ENCODE measurements at places on chromosomes 7 and 10.

DNA sequence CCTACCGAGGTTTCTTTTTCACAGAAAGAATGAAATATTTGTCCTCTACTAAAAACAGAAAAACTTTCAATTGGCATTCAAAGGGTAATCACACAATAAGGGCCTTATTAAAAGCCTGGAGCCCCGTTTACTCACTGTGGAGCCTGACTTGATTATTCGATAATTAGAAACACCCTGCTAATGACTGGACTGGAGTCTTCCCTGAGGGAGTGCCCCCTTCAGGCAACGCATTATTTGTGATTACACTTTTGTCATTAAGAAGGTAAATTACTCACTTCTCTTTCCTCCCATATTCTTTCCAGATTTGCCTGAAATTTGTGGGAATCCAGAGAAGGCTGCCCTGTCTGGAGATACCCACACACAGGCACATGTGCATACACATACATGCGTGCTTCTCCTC, 444.2 kb upstream of the NPVF start:
- DNase-seq: no peak

GRCh38 chr7:107212725-107213124, 43.9 kb downstream of the HBP1 start:
- no peak for DNase-seq

- no peak for DNase-seq
Measured at GRCh38 chr10:69838853-69839252, 37.1 kb downstream of the COL13A1 start.

GRCh38 chr10:44402465-44403195, 17.7 kb upstream of the CXCL12 start:
- no peak for DNase-seq

- DNase-seq: no peak
Measured at GRCh38 chr7:132965951-132966350, 115.9 kb downstream of the CHCHD3 start.

- no peak for DNase-seq
Measured at GRCh38 chr10:117896517-117896916, 150.2 kb downstream of the RAB11FIP2 start.

DNA sequence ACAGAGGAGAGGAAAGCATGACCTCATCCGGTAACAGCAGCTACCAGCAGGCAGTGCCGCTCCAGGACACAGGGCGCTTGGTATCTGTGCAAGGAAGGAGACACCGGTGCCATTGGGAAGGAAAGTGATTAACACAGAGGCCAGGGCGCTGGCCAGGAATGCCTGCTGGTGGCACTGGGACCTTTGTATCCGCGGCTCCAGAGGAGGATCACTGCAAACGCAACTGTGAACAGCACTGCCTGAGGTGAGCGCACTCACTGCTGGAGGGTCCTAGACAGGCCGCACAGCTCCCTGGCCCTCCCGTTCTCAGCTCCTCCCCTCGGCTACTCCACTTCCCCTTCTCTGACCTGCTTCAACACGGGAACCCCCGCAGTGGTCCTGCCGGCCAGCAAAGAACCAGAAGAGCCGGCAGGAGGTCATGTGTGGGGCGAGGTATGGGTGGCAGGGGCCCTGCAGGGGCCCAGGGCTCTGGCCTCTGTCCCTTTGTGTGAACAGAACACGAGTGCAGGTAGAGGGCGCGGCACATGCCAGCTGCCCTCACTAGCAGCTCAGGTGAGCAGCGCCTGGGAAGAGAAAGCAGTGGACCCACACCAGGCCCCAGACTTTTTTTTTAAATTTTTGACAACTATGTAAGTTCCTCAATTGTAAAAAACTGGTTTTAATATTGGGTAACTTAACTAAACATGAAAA, 107.6 kb downstream of the VIPR2 start:
- DNase-seq: no peak

GRCh38 chr7:92831716-92832533, 4.4 kb downstream of the CDK6 start:
- no peak for DNase-seq

DNA sequence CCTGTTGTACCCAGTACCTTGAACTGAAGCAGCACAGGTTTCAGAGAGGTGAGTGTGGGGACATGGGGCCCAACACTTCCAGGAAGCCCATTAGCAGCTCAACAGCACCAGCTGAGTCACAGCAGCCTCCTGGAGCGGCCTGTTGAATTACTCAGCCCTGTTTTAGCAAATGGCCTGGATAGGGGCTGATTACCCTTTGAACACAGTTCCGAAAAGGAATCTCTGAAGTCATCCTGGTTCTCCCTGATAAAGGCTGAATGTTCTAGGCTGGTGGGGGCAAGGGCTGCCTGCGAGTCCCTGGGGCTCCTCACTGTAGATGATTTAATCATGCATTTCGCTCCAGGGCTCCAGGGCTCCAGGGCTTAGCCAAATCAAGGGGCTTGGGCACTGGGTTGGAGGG, 287.5 kb downstream of the GRID1 start:
- DNase-seq: no peak

DNA sequence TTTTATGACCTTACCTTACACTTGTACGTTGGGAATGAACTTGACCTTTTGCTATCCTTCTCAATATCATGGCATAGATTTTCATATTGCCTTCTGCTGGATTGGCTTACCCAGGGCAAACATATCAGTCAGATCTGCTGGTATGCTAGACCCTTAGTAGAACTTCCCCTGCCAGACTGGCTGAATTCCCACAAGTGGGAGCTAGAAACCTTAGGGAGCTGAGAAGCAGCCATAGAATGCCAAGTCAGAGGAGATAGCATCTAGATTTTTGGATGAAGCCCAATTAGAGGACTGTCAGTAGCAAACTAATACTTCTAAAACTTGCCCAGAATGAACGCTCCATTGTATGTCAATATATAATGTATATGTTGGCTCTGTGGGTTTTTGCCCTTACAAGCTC, 385.0 kb downstream of the NXPH1 start:
- no peak for DNase-seq

DNA sequence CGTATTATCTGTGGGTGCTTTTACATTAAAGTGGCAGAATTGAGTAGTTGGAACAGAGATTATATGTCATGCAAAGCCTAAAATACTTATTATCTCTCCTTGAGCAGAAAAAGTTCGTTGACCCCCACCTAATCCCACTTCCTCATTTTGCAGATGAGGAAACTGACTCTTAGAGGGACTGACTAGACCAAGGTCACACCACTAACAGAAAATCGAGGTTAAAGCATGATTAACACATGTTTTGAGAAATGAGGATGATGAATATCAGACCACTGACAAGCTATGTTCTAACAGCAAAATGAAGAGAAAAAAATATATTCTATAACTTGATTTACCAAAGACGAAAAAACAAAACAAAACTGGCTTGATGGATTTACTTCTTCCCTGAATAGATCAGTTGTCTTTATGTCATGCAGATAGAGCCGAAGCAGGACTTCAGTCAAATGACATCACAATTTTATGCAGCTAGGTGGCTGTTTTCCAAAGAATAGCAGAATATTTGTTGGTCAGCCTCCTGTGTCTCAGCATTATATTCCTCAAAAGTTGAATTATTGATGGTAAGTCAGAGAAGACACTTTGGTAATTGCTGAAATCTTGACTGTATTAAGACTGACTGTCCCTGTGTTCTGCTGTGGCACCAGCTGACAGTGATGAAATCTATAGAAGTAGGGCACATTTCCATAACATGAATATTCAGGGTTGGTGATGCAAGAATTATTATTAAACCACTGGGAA, 24.2 kb upstream of the SMIM30 start:
- no peak for DNase-seq

GRCh38 chr10:107160866-107161265, 3.6 kb downstream of the SORCS1 start:
- DNase-seq: no peak

- DNase-seq: no peak
Measured at GRCh38 chr10:19828278-19829049, 12.2 kb downstream of the PLXDC2 start.

- no peak for DNase-seq
Measured at GRCh38 chr10:69123306-69123746, 652 bp upstream of the VPS26A start.

DNA sequence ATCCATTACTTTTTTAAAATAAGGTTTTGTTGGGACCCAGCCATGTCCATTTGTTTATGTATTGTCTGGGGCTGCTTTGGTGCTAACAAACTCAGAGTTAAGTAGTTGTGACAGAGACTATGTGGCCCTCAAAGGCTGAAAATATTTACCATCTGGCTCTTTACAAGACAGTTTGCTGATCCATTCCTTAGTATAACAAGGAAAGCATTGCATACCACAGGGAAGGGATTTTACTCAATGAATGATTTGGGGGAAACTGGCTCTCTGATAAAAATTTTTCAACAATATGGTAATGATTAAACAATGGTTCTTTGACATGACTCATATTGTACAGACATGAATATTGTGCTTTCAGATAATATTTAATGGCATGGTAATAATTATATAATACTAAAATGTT, 738.1 kb downstream of the KCNMA1 start:
- no peak for DNase-seq

DNA sequence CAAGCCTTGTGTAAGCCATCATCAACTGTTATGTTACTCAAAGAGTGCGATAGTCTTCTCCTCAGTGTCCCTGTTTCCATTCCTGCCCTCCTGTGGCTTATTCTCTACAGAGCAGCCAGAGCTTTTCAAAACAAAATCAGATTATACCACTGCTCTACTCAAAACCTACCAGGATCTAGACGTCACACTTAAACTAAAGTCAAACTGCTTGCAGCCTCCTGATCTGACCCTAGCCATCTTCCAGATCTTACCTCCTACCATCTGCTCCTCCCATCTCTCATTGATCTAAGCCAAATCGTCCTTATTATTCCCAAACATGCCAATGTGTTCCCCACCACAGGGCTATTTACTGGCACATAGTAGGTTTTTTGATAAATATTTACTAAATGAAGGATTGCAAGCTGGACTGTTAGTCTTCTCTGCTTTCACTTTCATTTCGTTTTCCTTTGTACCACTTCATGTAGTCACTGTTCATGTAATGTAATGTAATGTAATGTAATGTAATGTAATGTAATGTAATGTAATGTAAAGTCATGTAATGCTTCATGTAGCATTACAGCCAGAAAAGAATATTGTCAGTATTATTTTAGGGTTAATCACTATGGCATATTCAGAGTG, 116.1 kb downstream of the GPR37 start:
- DNase-seq: no peak

GRCh38 chr10:48478980-48479811, 125.7 kb downstream of the ARHGAP22 start:
- no peak for DNase-seq

DNA sequence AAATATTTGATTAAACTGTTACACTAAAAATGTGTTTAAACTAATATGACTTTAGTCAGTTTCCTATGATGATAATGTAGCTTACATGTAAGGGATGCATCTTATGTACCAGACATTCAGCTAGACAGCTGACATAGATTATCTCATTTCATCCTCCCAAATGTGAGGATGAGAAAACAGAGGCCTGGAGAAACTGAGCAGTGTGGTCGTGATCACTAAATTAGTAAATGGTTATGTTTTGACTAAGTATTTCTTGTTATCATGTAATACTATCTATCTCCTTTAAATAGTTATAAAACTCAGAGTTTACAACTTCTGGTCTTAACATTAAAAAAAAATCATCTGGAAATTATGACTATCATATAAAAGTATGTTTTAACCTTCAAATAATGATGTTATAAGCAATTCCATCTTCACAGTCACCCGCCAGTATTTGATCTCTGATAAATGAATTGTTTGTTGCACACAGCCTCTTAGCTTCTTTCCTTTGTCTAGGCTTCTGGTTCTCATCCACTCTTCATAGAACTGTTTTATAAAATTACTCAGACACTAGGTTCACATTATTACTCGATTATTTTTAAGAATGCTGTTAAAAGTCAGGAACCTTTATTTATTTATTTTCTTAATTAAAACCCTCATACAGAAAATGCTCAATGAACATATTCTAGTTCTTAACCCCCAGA, 33.6 kb upstream of the HDAC9 start:
- DNase-seq: no peak

DNA sequence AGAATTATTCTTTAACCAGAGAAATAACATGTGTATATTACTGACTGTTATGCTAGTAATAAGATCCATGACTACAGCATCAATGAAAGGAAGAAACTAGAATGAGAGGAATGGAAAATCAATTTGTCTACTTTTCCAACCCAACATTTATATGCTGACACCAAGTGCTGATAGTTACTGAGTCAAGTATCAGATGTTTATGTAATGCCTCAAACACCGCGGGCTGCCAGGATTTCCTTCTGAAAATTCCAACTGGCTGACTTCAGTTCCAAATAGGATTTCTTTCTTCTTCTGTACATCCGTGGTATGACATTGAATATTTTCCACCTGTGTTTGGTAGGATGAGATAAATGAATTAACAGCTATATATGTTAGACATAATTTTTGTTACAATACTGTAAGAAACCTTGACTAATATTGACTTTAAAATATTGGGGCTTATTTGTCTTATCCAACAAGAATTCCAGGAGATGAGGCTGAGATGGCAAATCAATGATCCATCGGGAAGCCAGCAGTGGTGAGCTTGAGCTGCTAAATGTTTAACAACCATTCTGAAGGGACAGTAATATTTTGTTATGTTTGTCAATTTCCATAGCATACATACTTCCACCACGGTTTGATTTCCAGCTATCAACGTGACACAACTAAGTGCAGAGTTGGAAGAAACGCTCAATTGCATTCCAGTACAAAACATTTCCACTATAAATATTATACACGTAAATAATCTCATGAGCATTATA, 435.2 kb upstream of the AUTS2 start:
- DNase-seq: no peak

- no peak for DNase-seq
Measured at GRCh38 chr7:111927353-111928019, 278.7 kb downstream of the DOCK4 start.

DNA sequence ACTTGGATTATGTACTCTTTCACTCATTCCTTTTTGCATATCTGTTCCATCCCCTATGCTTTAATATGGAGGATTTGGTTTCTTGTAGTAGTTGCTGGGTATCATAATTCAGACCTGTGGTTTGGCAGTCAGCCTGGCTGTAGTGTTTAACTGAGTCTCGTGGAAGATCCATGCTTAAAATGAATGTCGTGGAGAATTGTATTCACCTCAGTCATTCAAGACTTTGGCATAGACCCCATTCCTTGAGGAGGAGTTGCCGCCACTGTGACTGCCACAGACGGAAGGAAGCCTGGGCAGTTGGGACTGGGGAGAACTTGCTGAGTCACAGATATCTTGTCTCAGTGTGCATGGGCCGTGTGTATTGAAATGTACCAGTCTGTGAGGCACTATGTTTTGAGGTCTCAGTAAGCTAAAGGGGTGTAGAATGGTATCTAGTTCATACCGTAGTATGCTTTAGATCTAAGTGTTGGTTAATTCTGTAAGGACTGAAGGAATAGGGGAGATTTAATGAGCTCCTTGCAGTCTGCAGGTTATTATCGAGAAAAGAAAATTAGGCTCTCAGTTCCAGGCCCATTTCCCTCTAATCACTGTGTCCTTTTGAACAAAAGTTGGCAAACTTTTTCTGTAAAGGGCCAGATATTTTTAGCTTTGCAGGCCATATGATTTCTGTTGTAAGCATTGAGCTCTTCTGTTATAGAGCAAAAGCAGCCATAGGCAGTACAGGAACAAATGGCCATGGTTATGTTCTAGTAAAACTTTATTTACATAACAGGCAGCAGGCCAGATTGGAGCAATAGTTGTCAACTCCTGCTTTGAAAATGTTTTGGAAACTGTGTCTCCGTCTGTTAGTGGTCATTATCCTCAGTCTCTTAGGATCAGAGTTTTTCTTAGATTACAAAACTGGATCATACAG, 76.8 kb downstream of the TPST1 start:
- DNase-seq: no peak

Data from activated naive CD8-positive, alpha-beta T cell treated with anti-CD3 and anti-CD28 coated beads, Interleukin-2, amount 50 U/mL, for 16 hours (primary cell).